ENCODE measurements at places on chromosomes 1 and 21.

GRCh38 chr21:32007456-32007855 is 134.6 kb downstream of the HUNK start:
- DNase-seq = no peak

DNA sequence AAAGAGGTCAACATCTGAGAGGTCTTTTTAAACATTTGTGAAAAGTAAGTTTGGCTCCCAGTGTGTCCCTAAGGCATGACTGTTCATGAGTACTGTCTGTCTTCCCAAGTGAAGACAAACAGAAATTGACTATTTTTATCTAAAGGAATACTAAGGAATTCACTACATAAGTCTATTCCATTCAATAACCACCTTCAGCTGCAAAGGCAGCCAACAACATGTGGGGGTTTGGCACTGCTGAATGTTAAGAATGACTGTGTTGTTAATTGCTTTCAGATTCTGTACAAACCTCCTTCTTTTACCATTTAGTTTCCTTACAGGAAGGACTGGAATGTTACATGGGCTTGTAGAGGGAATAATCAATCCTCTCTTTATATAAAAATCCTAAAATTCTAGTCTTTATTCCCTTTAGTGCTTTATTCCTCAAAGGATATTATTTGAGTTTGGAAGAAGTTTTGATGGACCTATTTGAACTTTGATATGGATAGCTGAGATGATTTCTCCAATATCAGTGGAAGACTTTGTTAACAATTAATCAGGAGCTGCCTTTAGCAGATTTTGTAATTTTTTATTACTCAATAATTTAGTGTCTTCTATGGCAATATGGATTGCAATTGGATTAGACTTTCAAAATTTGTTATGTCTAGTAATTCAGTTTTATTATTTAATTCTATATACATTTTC is 201.7 kb upstream of the CHRM3 start:
- no peak for DNase-seq

DNA sequence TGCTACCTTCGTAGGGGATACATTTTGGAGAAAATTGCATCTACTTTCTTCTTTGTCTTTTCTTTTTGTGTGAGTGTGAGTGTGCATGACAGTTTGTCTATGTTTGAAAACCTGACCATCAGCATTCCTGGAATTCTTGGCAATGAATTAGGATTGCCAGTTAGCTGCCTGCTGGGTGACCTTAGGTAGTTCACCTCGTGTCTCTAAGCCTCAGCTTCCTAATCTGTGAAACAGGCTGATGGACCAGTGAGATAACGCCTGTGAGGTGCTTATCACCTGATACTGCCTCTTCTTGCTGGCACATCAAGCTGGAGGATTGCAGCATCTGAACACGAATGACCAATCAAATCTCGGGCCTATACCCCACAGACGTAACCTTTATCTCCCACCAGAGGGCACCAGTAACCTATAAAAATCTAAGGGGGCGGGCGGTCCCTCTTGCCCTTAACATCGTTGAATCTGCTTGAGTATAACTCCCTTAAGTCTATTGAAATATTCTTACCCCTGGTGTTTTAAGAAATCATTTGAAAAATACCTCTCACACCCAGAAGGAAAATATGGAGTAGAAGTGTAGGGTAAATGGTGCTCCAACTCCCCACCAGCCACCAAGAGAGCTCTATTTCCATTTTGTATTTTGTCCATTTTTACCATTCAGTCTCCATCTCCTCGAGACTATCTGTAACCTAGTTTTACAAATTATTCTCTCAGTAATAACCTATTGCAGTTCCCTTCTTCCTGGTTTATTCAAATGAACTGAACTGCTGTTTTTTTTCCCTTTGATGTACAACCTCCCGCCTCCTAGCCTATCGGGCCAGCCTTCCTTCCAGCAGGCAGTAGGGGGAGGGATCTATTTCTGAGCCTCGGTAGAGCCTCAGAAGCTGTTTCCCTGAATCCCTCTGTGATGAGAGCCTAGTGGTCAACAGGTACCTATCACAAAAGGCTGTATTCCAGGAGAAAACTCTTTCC is 49.7 kb downstream of the MDM4 start:
- DNase-seq = peak; percentile 85

- peak; percentile 76 for DNase-seq
Observed at GRCh38 chr1:32393832-32394140, 455 bp downstream of the BSDC1 start.

DNA sequence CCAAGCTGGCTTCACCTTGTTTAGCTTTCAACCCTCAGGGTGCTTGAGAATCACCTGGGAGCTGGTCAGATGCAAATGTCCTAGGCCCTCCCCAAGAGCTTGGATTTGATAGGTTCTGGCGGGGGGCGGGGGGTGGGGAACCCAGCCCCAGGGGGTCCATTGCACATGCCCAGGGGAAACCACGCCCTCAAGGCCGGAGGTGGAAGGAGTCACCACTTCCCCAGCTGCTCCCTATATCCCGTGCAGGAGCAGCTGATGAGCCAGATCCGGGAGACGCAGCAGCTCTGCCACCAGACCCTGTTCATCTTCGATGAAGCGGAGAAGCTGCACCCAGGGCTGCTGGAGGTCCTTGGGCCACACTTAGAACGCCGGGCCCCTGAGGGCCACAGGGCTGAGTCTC is 5.8 kb downstream of the TOR3A start:
- DNase-seq = peak; percentile 97

DNA sequence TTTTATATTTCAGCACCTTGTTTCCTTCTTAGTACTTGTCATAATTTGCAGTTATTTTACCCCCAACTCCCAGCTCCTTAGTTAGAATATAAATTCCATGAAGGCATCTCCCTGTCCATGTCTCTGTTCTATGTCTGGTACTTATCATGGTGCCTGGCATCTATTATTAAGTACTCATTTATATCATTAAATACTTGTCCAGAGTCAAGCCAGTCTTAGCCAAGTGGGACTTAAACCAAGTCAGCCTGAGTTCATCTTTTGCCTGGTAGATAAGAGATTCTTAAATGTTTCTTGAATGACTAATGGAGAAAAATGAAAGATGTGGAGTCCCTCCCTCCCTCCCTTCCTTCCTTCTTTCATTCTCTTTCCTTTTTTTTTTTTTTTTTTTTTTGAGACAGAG is 9.4 kb downstream of the SLC25A44 start:
- no peak for DNase-seq

GRCh38 chr1:111127923-111128643 is 11.8 kb downstream of the DRAM2 start:
- DNase-seq = no peak

GRCh38 chr1:62045574-62045973 is 149.1 kb upstream of the L1TD1 start:
- DNase-seq = no peak

GRCh38 chr1:156858959-156859522 is at the start of gene INSRR:
Gene INSRR, minus strand, starts transcription at chr1:156859117. Its CDS starts 496 bp downstream, at chr1:156858621.
- peak; percentile 90 for DNase-seq

DNA sequence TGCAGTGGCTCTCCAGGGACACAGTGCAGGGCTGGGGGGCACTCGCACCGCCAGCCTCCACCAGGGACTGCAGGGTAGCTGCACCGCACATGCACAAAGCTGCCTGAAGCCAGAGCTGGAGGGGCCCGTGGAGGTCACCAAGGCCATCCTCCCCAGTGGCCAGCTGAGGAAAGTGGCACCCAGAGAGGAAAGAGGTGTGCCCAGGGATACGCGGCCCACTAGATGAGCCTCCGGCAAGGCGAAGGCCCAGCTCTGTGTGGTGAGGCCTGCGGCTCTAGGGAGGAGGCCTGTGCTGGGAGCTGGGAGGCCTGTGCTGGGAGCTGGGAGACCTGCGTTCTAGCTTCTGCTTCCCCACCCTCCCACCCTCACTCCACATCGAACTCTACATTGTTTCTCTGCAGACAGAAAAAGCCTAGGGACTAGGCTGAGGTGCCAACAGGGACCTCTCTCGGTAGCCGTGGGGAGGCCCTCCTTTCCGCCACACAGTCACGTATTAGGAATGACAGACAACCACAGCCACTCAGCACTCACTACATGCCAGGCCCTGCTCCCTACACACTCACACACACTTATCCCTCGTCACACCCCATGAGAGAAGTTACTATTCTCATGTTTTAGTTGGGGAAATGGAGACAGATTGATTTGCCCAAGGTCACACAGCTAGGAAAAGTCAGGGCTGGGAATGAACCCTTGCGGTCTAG is 921 bp upstream of the ASCL5 start:
- no peak for DNase-seq

- DNase-seq = no peak
Observed at GRCh38 chr1:111085676-111086075, 54.2 kb downstream of the DRAM2 start.

GRCh38 chr21:42214081-42214750 is 4.7 kb upstream of the ABCG1 start:
- DNase-seq = no peak

DNA sequence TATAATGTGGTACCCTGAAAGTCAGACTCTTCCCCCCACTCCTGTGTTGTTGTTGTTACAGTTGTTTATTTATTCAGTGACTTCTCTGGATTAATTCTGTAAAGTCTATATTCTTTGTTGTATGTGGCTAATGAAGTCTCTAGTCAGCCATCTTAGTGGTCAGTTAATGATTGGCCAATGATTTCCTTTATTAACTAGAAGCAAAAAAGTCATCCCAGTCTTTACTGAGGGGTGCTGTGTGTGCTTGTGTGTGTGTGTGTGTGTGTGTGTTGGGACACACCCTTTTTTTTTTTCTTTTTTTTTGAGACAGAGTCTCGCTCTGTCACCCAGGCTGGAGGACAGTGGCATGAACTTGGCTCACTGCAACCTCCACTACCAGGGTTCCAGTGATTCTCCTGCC is 37.3 kb upstream of the HYI start:
- DNase-seq = no peak

DNA sequence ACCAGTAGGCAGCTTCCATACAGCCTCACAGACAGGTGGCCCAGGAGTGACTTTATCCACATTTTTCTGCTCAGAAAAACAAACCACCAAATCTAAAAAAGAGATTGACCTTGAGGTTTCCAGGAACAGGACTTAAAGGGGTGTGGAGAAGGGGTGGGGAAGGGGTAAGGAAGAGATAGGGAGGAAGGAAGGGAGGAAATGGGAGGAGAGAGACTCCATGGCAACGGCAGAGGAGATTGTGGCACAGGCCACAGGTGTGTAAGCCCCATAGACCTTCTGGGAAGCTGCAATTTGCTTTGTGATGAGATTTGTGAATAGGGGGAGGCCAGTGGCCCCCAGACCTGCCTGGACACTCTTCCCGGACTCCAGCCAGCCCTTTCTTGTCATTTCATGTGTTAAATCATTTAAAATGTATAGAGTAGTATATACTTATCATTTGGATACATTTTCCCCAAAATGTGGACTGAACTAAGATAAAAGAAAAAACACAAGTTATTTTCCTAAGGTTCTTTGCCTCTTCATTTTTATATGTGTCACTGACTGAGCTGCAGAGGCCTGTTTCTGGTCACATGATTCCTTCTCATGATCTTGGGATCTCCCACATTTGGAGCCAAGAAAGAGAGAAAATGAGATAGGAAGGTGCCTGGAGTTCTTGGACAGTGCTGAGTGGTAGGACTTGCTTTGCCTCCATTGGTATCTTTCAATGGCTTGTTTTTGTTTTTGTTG is 55.5 kb downstream of the CLIC6 start:
- no peak for DNase-seq

- no peak for DNase-seq
Observed at GRCh38 chr1:202130297-202130721, 7.6 kb downstream of the GPR37L1 start.

- DNase-seq = no peak
Observed at GRCh38 chr1:83673312-83673711, 325.6 kb downstream of the TTLL7 start.

DNA sequence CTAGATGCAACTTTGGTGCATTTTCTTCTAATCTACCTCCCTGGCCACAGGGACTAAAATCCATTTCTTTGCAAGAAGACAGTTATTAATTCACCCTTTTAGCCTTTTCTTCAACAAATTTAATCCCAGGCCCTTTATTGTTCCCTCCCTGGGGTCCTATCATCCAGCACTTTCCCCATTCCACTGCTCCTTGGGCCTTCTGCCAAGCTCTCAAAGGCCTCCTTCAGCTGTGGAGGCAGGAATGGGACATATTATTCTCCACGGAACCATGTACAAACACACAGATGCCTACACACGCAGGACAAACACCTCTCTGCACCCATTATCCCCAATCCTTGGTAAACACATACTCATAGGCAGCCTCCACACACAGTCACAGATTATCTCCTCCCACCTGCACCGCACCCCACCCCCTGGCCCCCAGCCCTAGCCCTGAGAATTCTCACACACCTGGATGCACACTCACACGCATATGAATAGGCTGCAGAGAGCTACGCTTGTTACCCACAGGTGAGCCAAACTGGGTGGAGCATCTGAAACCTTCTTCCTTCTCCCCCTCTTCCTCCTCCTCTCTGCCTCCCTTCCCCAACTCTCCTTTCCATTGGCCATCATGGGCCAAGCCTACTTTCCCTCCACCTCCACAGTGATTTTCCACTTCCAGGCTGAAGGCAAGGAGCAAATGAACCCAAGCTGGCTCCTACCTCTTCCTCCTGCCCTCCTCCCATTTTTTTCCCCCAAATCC is 11.7 kb downstream of the TAGLN2 start:
- no peak for DNase-seq

GRCh38 chr1:224497714-224498573 is 63.3 kb upstream of the WDR26 start:
- no peak for DNase-seq

DNA sequence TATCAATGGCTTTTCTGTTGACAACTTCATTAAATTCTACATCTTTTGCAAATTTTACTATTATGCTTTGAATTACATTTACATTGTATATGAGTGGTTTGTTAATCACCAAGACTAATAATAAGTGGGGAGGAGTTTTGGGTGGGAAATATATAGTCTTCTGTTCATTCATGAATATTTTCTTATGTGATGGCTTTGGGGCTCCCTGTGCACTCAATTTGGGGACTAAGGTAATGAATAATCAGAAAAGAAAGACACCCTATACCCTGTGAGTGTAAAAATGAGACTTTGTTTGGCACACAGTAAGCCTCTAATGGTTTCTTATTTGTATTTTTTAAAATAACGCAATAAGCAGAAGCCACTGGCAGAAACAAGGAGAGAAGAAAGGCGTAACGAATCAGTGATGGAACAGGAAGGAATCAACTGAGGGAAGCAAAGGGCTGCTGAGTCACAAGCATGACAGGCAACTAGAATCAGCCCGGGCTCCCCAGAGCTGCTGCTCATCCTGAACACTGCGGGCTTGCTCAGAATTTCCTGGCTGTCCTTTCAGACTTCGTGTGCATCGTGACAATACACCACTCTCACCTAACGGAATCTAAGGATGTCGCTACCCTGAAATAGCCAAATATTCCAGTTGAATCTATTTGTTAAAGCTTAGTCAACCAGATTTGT is 20.8 kb upstream of the RGS2 start:
- DNase-seq = no peak

- no peak for DNase-seq
Observed at GRCh38 chr1:180278596-180279395, 48.7 kb downstream of the LHX4 start.

GRCh38 chr21:35509001-35509704 is 460.1 kb upstream of the RUNX1 start:
- no peak for DNase-seq
